Activated CD8-positive, alpha-beta memory T cell treated with anti-CD3 and anti-CD28 coated beads for 4 hours (primary cell): ENCODE measurements at places on chromosomes 12 and 14.

GRCh38 chr12:76020281-76020680 is 11.3 kb downstream of the PHLDA1 start:
- peak; percentile 68 for DNase-seq

- no peak for DNase-seq
Measured at GRCh38 chr12:78269620-78270019, 438.9 kb downstream of the NAV3 start.

GRCh38 chr12:13981296-13981962 is at the start of gene GRIN2B:
Gene GRIN2B, minus strand, starts transcription at chr12:13981602. Its CDS starts 115,394 bp downstream, at chr12:13866208.
- DNase-seq = no peak

DNA sequence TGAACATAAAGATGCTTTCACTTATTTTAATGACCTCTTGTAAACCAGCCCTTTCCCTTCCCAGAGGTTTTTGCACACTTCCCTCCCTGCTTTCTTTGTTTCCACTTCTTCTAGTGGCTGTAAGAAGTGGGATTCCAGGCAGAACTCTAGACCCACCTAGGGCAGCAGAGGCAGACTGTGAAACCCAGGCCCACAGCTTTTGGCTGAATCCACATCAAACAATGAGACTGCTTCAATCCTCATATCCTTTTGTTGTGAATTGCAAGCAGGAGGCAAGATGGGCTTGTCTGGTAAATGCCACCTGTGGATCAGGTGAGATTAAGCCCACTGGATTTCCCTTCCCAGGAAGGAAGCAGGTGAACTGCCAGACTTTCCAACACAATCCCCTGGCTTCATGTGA is 12.8 kb downstream of the CCDC177 start:
- no peak for DNase-seq

GRCh38 chr12:13602172-13602571 is 379.2 kb downstream of the GRIN2B start:
- no peak for DNase-seq
